ENCODE measurements at places on chromosomes 4 and X. TPM values are rescaled to one million over a fixed set of nuclear protein-coding genes. Genes with fewer than 3 reads are reported as not detected.

IL1RAPL1 gene
- total RNA-seq = 4.1 TPM

PPAT gene
- 23.5 TPM for total RNA-seq

RRH gene
- 0.33 TPM for total RNA-seq

SSX4B gene
- total RNA-seq = not detected

GATA1 gene
- not detected for total RNA-seq

CXorf58 gene
- 0.22 TPM for total RNA-seq

MSX1 gene
- total RNA-seq = 5.0 TPM

GAGE12H gene
- total RNA-seq = not detected

NEUROG2 gene
- not detected for total RNA-seq

TEX11 gene
- total RNA-seq = 6.5 TPM

TKTL2 gene
- not detected for total RNA-seq

- no peak for DNase-seq
Observed at GRCh38 chr4:8185295-8185694, 13.8 kb upstream of the SH3TC1 start.

- DNase-seq = no peak
Observed at GRCh38 chr4:113031212-113031611, 18.2 kb upstream of the ANK2 start.

- no peak for DNase-seq
Observed at GRCh38 chr4:105158837-105159236, 12.2 kb downstream of the TET2 start.

- no peak for DNase-seq
Observed at GRCh38 chr4:95674521-95674981, 125.8 kb upstream of the UNC5C start.

- no peak for DNase-seq
Observed at GRCh38 chrX:19342331-19342906, 1.3 kb upstream of the PDHA1 start.

- no peak for DNase-seq
Observed at GRCh38 chr4:143616771-143617170, 83.7 kb downstream of the FREM3 start.

DNA sequence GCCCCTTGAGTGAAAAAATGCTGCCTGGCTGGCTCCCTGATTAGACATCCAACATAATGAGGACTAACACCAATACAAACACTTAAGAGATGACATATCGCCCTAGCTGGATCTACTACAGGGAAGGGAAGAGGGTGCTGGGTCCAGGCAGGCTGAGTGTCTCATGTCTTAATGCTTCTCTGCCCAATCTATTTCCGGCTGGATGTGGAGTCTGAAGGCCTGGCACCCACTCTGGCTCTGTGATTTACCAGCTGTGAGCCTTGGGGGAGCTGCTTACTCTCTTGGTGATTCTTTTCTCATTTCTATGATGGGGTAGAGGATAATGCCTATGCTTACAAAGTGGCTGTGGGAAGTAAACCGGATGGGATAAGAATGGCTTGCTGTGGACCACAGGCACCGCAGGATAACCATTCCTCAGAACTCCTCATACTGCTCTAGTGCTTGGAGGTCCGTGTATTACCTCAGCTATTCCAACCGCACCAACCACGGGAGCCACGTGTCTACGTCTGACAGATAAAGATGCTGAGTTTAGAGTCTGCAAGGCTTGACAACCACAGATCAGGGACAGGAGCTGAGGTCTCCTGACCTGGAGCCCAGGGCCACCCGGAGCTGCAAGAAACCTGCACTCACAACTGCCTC is 161.7 kb downstream of the AFAP1 start:
- DNase-seq = no peak

DNA sequence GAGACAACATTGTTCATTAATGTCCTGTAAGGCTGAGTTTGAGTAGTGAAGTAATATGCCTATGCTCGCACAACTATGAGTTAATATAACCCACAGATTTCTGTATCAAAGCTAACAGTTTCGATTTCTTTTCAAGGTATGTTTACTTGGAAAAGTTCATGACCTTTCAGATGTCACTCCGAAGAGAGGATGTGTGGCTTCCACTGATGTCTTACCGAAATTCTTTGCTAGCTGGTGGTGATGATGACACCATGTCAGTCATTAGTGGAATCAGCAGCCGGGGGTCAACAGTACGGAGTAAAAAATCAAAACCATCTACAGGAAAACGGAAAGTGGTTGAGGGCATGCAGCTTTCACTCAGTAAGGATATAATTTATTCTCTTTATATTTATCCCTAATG is 124.9 kb downstream of the STAG2 start:
- DNase-seq = no peak

DNA sequence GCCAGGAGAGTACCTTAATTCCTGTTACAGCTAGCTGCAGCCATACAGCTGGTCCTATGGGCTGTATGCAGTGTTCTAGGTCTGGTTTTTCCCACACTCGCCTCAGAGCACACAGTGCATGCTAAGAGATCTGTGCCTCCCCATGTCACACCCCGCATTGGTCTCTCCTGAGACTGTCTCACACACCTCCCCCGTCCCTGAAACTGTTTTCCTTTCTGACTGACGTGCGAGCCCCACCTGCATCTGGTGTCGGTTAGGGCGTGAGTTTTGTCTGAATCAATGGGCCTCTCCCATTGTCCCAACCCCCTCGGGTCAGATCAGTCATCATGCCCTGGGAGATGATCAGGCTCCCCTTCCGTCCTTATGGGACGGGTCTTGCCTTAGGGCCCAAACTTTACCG is 3.4 kb upstream of the UGT8 start:
- DNase-seq = no peak

DNA sequence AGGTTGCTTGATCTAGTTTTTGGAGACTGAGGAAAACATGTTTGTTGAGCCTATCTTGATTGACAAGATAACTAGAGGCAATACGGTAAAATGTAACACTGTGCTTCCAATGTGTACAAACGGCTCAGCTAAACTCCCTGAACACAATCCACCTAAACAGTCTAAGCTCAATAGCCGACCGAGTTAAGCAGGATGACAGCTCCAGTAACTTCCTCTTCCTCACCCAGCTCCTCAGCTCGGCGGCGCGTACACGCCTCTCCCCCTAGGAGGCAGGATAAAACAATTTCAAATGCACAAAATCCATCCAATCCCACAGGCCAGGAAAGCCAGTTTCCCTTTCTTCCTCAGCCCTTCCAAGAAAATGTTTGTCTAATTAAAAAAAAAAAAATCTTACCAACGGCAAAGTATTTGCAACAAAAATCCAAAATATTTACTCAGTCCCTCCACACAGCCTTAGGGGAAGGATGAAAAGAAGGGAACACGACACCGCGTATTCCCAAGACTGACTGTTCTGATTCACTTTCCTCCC is 1.0 kb downstream of the CNOT6L start:
- peak; percentile 18 for DNase-seq

DNA sequence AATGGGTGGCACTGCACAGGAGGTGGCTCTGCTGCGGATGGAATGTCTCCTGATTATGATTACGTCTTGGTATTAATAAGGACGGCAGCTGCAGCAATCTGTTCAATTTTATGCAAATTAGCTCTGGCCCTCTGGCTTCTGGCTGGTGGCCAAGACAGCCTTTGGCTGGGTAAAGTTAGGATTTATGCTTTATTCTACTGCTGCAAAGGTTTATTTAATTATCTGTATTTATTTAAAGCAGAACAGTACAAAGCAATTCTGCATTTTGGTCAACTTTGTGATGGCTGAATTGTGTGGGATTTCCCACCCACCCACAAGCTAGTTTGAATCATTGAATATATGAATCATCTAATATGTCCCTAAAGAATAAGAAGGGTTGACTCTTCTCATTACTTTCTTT is 745.6 kb upstream of the FAM241A start:
- DNase-seq = no peak

- DNase-seq = no peak
Observed at GRCh38 chrX:30751497-30751896, 98.3 kb downstream of the GK start.

DNA sequence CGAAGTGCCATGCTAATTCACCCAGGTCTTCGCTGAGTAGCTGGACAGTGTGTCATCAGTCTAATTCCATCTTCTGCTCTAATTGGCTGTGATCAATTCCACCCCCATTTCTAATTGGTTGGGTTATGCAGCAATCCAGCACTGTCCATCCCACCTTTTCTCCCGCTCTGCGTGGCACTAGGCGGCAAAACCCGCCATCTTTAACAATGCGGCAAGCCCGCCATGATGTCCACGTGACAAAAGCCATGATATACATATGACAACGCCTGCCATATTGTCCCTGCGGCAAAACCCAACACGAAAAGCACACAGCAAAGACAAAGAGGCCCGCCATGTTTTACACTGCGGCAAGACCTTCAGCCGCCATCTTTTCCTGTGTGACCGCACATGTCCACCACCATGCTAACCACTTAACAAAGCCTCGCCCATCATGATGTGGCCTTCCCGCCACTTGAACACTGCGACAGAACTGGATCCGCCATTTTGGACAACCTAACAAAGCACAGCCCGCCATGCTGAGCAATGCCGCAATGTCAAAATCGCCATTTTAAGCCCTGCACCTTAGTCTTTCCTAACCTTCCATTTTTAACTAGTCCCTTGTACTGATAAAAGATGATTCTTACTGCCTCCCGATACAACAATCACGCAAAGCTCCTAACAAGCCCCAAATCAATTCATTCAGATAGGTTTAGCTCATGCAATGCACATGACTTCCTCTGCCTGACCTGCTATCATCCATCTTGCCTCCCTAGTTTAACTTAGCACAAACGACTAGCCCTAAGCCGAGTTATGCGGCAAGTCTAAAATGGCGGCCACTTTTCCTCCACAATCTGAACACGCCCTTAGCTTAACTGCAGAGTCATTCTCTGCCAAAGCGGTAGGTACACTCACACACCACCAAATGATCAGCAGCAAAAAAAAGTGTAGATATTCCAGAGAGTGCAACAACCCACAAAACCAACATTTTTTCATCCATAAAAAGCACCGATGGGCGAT is 288.3 kb downstream of the CHIC1 start:
- no peak for DNase-seq

DNA sequence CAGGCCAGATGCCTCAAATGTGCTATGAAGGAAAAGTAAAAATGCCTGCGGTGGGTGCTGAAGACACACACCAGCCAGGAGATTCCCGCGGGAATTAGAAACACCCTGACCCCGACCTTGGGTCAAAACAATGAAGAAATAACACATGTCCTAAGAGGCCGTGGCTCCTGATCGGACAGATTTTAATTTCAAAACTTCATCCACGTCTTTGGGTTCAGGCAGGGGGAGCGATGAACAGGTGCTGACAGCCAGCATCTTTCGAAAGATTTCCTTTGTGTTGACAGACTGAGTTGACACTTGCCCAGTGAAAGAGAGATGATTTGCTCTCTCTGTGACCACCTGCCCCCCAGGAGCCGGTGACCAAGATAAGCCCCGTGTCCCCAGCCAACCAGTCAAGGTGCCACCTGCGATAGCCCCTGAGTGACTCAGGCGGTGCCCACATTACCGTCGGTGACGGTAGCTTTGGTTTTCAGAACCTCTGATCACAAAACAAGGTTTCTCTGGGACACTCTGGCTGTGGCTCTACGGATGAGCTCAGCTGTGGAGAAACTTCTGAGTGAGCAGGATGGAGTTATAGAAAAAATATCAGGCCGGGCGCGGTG is 11.0 kb upstream of the IL3RA start:
- DNase-seq = no peak

DNA sequence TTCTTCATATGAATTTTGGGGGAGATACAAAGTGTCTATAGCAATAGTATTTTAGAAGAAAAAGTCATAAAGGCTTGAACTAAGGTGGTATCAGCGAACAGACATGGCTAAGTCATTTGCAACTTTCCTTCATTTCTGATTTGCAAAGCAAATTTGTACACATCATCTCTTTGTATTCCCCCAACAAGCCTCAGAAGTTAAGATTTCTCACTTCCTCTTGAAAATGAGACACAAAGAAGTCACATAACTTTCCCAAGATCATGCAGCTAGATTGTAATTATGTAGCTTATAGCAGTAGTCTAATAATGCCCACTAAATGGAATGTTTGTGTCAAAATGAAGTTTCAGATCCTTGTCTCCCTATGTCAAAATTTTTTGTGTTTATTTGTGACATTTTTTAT is 709.8 kb upstream of the HS3ST1 start:
- DNase-seq = no peak

DNA sequence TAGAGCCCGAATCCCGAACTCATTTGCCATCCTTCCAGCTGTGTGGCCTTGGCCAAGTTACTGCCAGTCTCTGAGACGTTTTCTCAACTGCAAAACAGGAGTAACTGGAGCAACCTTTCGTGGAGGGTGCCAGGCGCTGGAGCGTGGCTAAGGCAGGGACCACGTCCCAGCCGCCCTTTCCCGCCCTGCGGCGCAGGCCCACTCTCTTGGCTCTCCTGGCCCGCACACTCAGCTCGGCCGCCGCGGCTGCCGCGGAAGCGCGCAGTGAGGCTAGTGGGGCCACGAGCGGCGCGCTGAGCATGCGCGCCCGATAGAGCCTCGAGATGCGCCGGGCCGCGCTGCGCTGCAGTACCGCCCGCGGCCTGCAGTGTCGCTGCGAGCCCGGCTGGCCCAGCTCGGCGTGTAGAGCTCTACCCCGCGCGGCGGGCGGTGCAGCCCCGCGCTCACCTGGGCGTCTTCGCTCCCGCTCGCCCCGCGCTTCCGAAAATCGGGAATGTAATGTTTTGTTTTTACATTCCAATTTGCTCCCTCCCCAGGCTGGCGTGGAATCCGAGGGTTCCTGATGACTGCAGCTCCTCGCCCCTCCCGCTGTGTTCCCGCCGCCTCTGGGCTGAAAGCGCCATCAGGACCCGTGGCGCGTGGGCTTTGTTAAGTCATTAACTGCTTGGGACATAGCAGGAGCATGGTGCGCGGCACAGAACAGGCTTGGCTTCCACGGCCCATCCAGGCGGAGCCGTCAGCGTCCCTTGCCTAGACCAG is 4.0 kb upstream of the ZNF518B start:
- peak; percentile 67 for DNase-seq

Measured in progenitor cell of endocrine pancreas (in vitro differentiated cells).